ENCODE measurements at places on chromosomes 12 and 14.

- DNase-seq, result no peak
Observed at GRCh38 chr12:5376591-5377207, 55.2 kb upstream of the NTF3 start.

- DNase-seq, result no peak
Observed at GRCh38 chr14:38357557-38357956, 101.7 kb upstream of the CLEC14A start.

DNA sequence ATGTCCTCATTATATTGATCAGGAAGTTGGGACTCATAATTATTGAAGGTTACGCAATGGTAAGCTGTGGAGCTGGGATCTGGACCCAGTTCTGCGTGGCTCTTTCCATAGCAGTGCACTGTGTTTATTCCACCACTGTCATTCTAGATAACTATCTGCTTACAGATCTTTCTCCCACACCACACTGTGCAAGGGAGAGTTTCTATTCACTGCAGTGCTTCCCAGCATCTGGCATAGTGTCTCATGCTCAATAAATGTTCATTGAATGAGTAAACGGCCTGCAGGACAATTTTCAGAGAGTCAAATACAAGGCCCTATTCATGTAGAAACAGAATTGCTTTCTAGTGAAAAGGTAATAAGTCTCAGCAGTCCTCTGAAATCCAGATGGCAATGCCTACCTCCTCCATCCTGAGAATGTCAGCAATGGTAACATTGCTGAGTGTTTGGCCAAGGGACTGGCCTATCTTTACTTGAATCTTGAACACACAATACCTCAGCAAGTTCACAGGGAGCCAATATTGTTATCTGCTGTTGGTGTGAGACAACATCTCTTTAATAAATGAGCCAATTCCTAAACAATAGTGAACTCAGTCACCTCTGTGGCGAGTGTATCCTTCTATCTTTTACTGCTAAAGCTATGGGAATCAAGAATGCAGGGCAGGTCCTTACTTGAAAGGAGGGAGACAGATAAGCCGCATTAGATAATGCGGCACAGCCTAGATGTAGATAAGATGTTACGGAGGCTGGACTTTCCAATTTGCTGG lies 332.4 kb upstream of the PRICKLE1 start:
- no peak for DNase-seq

DNA sequence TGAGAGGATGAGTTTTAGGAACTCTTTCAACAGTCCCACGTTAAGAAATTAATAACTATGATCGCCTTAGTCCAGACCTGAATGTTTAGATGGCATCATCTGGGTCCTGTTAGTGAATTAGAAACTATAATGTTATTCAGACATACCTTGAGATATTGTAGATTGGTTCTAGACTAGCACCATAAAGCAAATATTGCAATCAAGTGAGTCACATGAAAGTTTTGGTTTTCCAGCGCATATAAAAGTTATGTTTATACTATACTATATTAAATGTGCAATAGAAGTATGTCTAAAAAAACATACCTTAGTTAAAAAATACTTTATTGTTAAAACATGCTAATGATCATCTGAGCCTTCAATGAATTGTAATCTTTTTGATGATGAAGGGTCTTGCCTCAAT lies 106.6 kb upstream of the ATP2B1 start:
- no peak for DNase-seq

- DNase-seq, result no peak
Observed at GRCh38 chr12:51863363-51863932, 14.9 kb upstream of the FIGNL2 start.

GRCh38 chr12:93609281-93610192 lies 37.1 kb downstream of the SOCS2 start:
- no peak for DNase-seq

DNA sequence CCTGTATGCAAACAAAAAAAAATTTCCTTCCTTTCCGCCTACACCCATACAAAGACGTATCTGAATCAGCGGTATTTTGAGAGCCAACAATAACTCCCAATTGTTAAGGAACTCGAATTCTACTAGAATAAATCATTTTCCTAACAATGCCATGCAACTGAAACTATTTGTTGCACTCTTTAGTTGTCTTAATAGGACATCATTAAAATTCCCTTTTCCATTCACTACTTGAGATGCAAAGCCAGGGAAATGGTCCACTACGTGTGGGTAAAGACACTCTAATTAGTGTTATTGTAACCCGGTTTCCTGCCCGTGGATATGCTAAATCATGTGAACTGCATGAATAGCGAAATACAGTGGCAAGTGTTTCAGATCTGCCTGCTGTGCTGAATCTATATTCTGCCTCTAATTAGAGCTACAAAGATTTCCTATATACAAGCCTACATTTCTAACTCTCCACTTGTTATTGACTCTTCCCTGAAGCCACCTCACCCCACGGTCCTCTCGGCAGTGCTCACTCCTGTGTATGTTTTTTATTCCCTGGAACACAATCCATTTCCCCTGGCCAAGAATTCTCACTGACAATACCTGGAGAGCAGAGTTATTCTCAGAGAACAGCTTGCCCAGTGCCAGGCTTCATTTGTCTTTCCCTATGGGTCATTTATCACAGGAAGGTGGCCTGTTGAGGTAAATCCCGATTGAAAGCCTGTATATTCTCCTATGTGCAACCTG lies 168.3 kb downstream of the PAWR start:
- no peak for DNase-seq

DNA sequence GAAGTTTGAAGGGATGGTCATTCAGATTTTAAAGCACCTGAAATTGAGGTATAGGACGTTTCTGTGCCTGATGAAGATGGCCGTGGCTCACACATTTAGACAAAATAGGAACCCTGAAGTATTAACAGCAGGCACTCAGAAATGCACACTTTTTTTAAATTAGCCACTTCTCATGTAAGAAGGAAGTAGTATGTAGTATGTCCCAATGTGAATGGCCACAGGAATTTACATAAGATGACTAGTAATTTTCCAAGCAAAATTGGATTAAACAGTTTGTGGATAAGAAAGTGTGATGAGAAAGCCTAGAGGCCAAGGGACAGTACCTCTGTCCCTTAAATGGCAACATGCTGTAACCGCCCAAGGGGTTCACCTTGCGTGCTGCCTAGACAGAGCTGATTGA lies 1.8 kb upstream of the MIS18BP1 start:
- no peak for DNase-seq

DNA sequence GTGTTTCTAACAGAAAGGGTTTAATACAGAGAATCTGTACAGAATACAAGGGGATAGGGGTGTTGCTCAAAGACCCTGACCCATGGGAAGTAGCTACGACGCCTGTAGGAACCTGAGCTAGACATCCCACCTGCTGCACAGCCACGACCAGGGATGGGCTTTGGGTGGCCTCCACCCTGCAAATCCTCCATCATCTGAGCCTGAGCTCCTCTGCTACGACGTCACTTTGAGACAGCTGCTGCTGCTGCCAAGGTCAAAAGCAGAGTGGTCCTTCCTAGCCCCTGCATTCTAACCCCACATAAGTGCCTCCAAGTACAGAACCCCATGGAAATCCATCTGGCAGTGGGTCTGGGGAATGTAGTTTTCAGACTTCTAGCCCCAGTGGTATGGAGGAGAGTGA lies 43.8 kb downstream of the JAG2 start:
- DNase-seq, result no peak

- no peak for DNase-seq
Observed at GRCh38 chr14:56145965-56146364, 27.8 kb downstream of the PELI2 start.

- no peak for DNase-seq
Observed at GRCh38 chr12:107253361-107253760, 160.0 kb upstream of the CRY1 start.

- no peak for DNase-seq
Observed at GRCh38 chr12:122610911-122611310, 83.9 kb downstream of the KNTC1 start.

- DNase-seq, result no peak
Observed at GRCh38 chr14:88170333-88170732, 152.7 kb downstream of the KCNK10 start.

GRCh38 chr14:90397425-90398314 lies 841 bp downstream of the CALM1 start:
- DNase-seq, result peak; percentile 68

- no peak for DNase-seq
Observed at GRCh38 chr12:51383269-51383905, 7.8 kb downstream of the GALNT6 start.

DNA sequence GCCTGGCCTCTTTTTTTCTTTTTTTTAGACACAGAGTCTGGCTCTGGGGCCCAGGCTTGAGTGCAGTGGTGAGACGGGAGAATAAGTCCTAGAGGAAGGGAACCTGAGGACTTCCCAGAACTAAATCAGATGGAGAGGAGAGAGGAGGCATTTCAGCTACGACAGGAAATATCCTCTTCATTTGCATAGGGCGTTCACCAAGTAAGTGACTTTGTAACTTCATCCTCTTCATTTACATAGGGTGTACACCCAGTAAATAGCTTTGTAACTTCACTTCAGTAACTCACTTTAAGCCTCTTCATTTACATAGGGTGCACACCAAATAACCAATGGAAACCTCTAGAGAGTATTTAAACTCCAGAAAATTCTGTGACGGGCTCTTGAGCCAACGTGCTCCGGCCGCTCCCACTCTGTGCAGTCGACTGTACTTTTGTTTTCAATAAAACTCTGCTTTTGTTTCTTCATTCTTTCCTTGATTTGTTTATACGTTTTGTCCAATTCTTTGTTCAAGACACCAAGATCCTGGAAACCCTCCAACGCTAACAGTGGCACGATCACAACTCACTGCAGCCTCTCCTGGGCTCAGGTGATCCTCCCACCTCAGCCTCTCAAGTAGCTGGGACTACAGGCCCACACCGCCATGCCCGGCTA lies 21.4 kb upstream of the ANKRD9 start:
- DNase-seq, result no peak

DNA sequence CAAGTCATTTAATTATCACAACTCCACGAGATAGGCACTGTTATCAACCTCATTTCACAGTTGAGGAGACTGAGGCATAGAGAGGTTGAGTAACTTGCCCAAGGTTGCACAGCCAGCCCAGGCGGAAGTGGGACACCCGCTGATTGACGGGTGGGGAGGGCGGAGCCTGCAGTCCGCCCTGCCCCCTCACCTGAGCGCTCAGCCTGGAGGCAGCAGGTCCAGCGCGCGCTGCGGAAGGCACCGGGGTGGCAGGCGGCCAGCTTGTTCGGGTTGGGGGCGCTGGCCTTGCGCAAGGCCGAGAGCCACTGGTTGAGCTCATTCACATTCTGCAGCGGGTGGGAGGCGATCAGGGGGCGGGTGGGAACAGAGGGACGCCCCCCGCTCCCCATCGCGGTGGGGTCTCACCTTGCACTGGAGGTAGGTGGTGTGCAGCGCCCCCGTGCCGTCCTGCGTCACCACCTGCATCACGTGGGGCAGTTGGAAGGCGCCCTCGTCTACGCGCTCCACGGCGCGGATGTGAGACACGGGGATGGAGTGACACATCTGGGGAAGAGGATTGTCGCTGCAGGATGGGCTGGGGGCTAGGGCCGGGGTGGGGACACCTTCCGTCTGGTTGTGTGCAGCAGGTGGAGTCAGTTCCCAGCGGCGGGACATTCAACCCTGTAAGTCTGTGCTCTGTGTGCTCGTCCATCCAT lies 31.7 kb downstream of the RASAL1 start:
- peak; percentile 61 for DNase-seq

- no peak for DNase-seq
Observed at GRCh38 chr12:100643246-100643645, 69.8 kb downstream of the GAS2L3 start.

- peak; percentile 74 for DNase-seq
Observed at GRCh38 chr12:52121824-52122539, 42.5 kb downstream of the SMIM41 start.

DNA sequence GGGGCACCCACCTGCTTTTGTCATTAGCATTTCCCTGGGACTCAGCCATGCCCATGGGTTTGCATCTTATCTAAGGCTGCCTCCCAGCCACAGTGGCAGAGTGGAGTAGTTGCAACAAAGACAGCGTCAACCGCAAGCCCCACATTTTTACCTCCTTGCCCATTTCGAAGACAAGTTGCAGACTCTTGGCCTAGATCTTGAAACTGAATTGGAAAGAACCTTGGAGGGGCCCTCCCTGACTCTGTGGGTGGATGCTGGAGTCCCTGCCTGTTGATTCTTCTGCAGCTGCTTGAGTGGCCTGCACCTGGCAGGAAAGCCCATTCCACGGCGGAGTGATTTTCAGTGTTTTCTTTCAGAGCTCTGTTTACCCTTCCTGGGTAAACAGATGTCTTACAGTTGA lies 309.0 kb downstream of the VRK1 start:
- no peak for DNase-seq

DNA sequence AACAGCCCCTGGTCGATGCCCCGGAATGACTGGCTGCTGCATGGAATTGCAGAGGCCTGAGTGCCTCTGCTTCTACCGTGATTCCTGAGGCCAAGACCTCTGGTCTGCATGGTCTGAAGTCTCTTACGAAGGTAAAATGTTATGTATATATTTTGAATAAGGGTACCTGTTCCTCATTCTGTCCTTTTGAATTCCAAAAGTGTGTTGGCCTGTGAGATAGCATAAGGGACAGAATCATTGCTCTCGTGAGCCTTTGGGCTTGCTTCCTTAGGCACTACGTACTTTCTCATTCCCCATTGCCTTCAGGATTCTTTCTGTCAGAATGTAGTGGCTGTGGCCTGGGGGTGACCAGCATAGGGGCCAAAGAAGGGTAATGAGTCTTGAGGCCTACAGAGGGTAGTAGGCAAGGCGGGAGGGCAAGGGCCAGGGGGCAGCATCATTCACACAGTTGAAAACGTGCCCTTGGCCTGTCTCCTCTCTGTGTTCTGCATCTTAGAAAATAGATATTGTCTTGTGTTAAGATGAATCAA lies 19.5 kb downstream of the TRAF3 start:
- no peak for DNase-seq

DNA sequence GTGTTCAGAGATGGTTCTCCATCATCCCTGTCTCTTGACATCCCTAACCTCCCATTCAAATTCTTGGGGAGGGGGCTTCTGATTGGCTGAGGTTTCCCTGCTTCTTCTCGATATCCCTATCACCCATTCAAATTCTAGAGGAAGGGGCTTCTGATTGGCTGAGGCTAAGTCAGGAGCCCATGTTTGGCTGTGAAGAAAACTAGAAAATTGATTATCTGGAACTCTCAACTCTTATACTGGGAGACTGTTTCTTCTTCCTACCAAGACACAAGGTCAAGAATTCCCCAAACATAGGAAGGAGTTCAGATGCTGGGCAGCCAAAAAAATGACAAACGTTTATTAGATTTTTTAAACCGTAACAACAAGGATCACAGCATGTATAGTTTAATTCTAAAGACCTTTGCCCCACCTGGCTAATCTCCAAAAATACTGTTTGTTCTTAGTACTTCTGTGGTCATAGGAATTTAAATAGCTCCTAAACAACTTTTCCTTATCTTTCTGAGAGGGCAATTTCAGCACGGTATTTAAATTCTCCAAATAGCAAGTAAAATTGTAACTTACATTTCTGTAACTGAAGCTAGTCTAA lies 26.4 kb downstream of the SPIC start:
- DNase-seq, result no peak

GRCh38 chr12:32440120-32440865 lies 40.9 kb downstream of the FGD4 start:
- no peak for DNase-seq

- DNase-seq, result no peak
Observed at GRCh38 chr12:33670284-33670683, 230.7 kb upstream of the SYT10 start.

- peak; percentile 58 for DNase-seq
Observed at GRCh38 chr12:89709995-89710872, 1.6 kb upstream of the ATP2B1 start.
